ENCODE measurements at places on chromosomes 5 and 9. TPM values are rescaled to one million over a fixed set of nuclear protein-coding genes. Genes with fewer than 3 reads are reported as not detected.

CACNA1B gene
- not detected for total RNA-seq

CWC27 gene
- 18.2 TPM for total RNA-seq

ENTREP1 gene
- 1.6 TPM for total RNA-seq

GRIN1 gene
- under 0.01 TPM for total RNA-seq

CAMK4 gene
- total RNA-seq = 3.6 TPM

HTR4 gene
- total RNA-seq = not detected

ZNF879 gene
- total RNA-seq = 4.7 TPM

IFNA13 gene
- total RNA-seq = not detected
